A172 (cell line): ENCODE measurements at places on chromosomes 5 and 9. TPM values are rescaled to one million over a fixed set of nuclear protein-coding genes. Genes with fewer than 3 reads are reported as not detected.

GRCh38 chr5:95519151-95519550, 35.6 kb downstream of the SKIC3 start:
- no peak for DNase-seq

DNA sequence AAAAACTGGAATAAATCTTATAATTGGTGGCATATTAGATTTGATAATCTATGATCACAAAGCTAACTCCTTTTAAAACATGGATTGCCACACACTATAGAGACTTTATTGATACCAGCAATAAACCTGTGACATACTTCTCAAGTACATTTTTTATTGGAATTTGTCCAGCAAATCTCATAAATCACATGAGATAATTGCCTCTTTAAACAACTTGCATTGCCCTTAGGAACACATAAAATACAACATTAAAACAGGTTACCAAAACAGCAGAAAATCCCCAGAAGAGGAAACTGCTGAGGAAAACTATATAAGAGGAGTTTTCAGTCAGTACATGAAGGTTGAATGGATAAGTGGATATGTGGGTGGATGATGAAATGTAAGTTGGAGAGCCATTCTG, 124.6 kb downstream of the SNCAIP start:
- DNase-seq, result no peak

DNA sequence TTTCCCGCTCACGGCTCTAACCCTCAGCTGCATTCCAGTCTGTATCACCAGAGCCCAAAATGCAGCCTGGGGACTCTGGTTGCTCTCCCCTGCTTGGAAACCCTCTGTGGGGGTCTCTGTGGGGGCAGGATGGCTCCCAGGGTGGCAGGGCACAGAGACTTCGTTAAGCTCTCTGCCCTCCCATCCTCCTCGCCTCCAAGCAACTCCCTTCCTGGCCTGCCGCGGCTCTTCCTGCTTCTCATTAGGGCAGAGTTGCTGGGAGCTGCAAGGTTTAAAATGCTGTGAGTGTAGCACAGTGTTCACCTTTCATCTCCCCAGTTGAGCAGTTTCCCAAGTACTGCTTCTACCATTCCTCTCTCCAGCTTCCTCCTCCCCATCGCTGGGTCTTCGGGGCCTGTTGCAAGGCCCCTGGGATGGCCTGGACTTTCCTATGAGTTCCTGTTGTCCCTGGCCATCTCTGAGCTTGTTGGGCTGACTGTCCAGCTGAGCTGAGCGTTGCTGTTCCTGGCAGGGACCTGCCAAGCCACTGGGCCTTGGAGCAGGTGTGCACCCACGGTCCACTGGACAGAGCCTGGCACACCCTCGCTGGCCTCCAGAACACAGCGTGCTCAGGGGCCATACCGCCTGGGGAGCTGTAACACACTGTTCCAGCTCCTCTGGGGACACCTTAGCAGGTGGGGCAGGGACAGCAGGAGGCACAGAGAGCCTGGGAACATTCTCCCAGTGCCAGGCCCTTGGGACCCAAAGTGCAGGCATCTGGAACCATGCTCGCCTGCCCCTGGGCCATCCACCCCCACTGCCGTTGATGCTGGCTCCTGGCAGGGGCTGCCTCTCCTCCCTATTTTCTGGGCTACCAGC, 188.4 kb downstream of the C9orf50 start:
- no peak for DNase-seq

DNA sequence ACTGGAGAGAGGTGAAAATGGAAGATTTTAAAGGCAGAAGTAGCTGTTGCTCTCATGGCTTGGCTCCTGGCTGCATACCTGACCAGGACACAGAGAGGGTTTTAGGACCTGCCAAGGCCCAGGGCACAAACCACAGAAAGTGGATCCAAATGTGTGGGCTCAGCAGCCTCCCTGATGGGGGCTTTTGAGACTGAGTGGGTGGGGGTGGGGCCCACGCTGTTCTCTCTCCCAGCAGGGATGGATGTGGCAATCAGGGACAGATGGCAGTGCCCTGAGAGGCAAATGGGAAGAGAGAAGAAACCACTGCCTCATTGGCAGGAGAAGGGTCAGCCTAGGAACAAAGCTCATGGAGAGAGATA, 34.9 kb upstream of the TIFAB start:
- DNase-seq, result no peak

- no peak for DNase-seq
Measured at GRCh38 chr5:149739371-149739770, 9.3 kb downstream of the PPARGC1B start.

GRCh38 chr9:129487658-129488483, 133.0 kb downstream of the C9orf50 start:
- no peak for DNase-seq

DNA sequence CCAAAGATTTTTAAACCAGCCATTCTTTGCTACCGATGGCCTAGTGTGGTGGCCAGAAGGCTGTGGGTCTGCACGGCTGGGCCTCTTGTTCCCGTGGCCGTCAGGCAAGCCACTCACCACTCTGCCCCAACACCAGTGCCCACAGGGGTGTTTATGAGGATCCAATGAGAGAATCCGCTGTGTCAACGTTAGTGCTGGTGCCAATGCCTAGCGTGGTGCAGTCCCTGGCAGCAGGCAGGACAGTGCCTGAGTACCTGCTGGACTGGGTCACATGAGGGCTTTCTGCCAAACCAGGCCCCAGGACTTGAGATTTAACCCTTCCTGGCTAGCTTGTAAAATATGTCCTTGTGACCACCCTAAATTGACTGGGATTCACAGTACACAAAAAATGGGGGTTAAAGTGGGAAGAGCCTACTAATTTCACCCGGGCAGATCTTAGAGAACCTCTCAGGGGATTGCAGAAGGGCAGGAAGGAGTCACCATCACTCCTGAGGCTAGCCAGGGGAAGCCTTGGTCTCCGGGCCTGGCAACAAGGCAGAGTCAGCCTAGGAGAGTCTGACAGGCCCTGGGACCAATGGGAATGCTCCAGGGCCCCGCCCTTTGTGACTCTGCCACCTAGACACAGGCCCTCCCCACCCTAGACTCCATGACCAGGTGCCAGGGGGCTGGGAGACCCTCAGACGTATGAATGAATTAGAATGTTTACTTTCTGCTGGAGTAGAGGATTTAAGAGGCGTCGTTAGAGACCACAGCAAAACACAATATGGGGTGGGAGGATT, 63.2 kb upstream of the FSTL4 start:
- no peak for DNase-seq

GRCh38 chr5:62308439-62308838, 2.4 kb downstream of the KIF2A start:
- DNase-seq, result no peak

DNA sequence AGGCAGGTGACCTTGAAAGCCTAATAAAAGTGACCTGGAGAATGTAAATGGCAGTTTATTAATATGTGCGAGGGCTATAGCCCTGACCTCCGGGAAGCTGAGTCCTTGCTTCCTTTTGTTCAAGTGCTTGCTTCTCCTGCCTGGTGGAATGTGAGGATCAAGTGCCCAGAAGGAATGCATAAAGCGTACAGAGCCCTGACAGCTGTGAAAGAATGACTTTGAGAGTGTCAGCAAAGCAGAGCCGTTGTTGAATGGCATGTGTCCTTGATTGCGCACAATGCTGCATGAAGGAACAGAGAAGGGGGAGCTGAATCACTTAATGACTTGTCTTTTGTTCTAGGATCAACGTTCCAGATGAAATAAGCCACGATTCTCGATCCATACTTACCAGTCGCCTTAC, 133.0 kb downstream of the SLF1 start:
- no peak for DNase-seq

SHC3 gene
- 0.10 and 0.24 TPM in 2 replicates for total RNA-seq

PSD2 gene
- 0.03 and 0.05 TPM in 2 replicates for total RNA-seq

OR1L1 gene
- not detected in 2 replicates for total RNA-seq

SERINC5 gene
- total RNA-seq, result 9.2 TPM in 2 replicates

HINT1 gene
- total RNA-seq, result 540 and 574 TPM in 2 replicates

HACD4 gene
- not detected in 2 replicates for total RNA-seq

PTGR1 gene
- total RNA-seq, result 12.1 and 13.0 TPM in 2 replicates

ACTBL2 gene
- 0.05 TPM in 1 of 2 replicates, not detected in the other for total RNA-seq

N4BP3 gene
- total RNA-seq, result 0.17 and 0.33 TPM in 2 replicates

PCDHAC2 gene
- total RNA-seq, result 3.2 and 5.1 TPM in 2 replicates
